Activated T-cell treated with anti-CD3 and anti-CD28 coated beads, Interleukin-2, amount 50 U/mL, for 48 hours (primary cell): ENCODE measurements at places on chromosomes 3 and 15.

GRCh38 chr3:110909839-110910238 lies 161.8 kb upstream of the NECTIN3 start:
- no peak for DNase-seq

GRCh38 chr3:150825916-150826377 lies 63.0 kb upstream of the SIAH2 start:
- DNase-seq, result no peak

DNA sequence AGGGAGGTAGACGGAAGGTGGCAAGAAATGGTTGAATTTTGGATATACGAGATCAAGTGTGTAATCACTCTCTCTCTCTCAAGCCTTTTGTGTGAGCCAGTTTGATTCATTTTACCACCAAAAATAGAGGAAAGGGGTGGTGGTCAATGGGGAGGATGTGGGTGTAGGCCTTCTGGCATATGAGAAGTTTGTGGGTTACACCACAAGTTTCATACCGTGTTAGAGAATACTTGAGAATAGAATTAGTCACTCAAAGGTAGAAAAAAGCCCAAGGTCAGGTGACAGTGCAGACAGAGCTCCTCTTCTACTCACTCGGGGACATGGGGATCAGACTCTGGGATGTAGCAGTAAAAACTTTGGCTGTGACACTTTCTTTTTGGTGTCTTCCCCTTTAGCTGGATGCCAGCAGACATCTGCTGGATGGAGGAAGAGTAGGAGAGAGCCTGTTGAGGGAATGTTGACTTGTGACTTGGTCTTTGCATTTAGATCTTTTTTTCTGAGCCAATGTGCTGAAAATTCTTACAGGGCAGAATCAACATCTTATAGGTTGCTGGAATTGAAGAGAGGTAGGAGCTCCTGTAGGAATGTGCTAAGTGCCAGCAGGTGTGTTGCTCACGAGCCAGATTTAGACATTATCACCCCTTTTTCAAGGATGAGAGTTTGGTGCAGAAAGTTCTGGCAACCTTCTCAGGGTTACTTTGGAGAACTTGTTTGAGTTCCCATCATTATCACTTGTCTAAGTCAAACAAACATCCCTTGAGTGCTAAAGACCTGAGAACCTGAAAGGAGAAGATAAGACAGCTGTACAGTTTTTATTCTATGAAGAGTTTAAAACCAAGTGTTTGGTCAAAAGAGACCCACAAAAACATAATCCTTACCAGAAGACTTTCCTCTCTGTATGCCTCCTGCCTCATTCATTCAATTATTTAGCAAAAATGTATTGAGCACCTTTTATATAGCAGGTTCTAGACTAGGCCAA lies 43.9 kb upstream of the RYK start:
- peak; percentile 69 for DNase-seq

DNA sequence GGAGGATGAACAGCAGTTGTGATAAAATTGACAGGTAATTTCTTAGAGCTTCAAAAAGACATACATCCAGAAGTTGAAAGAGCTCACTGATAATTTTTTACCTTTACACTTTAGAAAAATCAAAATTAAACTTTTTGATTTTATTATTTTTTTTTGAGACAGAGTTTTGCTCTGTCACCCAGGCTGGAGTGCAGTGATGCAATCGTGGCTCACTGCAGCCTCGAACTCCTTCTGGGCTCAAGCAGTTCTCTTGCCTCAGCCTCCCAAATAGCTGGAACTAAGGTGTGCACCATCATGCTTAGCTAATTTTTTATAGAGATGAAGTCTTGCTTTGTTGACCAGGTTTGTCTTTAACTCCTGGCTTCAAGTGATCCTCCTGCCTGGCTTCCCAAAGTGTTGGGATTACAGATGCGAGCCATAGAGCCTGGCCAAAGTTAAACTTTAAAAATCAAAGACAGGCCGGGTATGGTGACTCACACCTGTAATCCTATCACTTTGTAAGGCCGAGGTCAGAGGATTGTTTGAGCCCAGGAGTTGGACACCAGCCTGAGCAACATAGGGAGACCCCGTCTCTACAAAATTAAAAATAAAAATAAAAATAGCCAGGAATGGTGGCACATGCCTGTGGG lies 21.7 kb downstream of the PLA2G4F start:
- no peak for DNase-seq

- no peak for DNase-seq
Measured at GRCh38 chr15:27330326-27330725, 359.3 kb downstream of the GABRG3 start.

- no peak for DNase-seq
Measured at GRCh38 chr15:90790561-90790960, 73.4 kb downstream of the BLM start.

- DNase-seq, result no peak
Measured at GRCh38 chr15:58313304-58313703, 118.5 kb upstream of the LIPC start.

DNA sequence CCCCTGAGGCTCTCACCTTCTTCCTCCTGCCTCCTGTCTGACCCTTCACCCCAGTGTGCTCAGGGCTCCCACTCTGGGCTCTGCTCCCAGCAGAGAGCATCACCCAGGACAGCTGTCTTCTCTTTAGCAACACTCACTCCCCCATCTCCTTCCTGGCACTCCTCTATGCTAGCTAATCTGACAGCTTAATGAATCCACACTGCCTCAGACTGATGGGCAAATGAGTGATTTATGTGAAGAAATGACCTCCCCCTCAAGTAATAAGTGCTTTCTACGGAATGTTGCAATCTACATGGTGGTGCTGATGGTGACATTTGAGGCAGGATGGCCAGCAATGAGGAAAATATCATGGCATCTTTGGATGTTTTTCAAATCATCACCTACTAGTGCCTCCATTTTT lies 83.6 kb downstream of the LSM3 start:
- DNase-seq, result no peak

- DNase-seq, result peak; percentile 41
Measured at GRCh38 chr3:58824285-58824684, 157.7 kb upstream of the FAM3D start.

DNA sequence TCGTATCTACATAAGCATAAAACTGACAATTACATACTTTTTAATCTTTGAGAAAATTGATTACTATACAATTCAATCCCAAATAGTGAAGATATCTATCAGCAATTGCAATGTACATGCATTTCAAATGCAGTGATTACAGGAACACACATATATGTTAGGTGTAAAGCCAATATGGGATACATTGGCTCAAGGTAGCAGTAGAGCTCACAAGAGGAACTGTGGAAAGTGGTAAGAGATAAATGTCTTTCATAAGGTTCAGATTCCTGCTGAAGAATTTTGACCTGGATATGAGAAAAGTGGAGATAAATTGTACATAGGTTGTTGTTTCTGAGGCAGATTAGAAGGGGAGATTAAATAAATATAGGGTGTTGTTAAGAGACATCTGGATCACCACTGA lies 1280.5 kb downstream of the OTOL1 start:
- DNase-seq, result no peak

DNA sequence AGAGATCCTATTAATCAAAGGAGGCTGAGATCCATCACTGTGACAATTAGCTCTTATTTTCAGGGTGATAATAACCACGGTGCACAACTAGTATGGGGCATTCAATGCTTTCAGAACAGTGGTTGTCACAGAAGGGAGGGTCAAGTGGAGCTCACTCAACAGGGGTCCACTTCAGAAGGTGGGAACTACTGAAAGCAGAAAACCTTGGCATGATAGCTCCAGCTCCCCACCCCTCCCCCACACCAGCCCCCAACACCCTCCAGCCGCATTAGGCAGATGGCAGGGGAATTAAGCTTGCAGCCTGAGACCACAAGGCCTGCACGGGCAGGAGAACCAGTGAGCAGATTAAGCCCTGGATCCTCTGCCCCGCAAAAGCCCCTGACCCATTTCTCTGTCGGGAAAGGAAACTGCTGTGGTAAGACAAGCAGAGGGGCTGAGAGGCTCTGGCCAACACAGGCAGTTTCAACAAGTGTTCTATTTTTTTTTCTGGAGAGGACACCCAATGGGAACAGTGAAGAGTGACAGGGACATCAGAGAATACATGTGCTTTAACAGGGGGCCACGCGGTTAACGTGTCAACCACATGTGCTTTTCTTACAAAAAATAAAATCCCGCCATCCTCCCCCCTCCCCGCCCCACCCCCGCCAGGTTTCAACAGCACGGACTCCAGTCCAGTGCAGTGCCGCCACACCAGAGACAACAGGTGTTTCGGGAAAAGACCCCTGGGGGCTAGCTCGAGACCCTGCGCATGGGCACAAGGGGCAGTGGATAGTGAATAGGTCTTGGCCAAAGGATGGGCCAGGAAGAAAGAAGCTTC lies 997 bp downstream of the FYCO1 start:
- DNase-seq, result peak; percentile 65

DNA sequence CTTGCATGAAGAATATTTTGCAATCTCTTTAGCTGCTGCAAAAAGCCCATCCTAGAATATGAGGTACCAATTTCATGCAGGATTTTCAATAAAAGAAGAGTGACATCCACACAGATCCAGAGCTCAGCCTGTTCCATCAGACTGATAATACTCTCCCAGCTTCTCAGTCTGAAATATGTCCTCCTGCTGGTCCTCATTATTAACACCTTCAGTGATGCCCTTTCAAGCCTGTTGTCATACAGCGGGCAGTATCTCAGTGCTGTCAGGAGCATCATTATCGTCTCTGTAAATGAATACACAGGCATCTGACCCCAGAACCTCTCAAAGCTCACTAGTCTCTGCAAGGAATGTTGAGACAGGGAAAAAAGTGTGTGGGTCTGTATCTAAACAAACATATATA lies 1387.8 kb downstream of the OTOL1 start:
- no peak for DNase-seq

GRCh38 chr3:81732642-81733041 lies 28.8 kb downstream of the GBE1 start:
- no peak for DNase-seq

- DNase-seq, result no peak
Measured at GRCh38 chr3:159841766-159842165, 146.9 kb upstream of the IL12A start.

DNA sequence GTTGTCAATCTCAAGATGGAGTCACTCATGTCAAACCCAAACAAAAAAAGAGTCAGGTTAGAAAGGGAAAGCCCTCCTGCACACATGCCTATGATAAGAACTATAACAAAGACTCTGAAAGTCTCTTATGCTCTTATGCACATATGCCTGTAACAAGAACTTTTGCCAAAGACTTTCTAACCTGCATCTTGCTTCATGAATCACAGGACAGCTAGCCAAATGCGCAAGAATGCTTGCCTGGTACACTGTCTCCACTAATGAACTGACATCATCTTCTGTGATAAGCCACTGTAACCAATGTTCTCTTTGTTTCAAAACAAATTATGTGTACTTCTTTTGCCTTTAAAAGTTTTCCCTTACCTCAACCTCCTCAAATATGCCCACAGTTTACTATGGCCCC lies 18.2 kb upstream of the EHHADH start:
- no peak for DNase-seq

GRCh38 chr3:51862886-51863285 lies 1.5 kb downstream of the IQCF2 start:
- DNase-seq, result no peak

- no peak for DNase-seq
Measured at GRCh38 chr15:79608066-79608864, 176.1 kb downstream of the MINAR1 start.

- DNase-seq, result no peak
Measured at GRCh38 chr3:151276038-151276686, 2.2 kb downstream of the P2RY14 start.

GRCh38 chr3:39671116-39671515 lies 138.3 kb upstream of the MYRIP start:
- DNase-seq, result no peak

- no peak for DNase-seq
Measured at GRCh38 chr3:16140116-16140893, 34.2 kb upstream of the GALNT15 start.

DNA sequence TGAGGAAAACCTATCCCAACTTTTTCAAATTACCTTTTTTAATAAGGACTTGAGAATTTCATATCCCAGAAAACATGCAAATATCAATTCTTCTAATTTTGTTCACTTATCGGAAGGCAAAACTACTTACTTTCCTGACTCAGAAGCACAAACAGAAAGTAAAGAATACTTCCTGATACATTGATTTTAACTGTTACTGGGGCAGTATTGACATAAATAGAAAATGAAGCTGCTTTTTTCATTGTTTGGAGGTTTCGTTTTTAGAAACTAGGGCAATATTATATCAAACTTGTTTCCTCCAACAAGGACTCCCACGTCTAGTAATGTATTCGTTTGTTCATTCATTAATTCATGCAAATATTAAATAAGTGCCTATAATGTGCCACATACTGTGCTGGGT lies 19.1 kb downstream of the PAQR9 start:
- no peak for DNase-seq

DNA sequence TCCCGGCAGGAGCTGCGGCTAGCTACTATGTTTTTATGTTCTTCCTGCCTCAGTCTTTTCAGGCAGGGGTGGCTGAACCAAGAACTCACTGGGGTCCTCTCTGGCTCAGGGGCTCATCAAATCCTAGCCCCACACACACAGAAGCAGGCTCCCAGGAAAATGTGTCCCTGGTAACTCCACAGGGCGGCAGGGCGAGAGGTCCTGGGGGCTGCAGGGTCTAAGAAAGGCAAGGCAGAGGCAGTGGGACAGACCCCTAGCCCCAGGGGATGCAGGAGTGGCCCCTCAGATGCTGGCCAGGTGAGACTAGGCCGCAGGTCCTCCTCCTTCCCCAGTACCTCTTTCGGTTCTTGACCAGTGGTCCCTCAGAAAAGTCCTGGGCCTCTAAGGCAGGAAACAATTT lies 48.9 kb downstream of the PTH1R start:
- DNase-seq, result no peak

DNA sequence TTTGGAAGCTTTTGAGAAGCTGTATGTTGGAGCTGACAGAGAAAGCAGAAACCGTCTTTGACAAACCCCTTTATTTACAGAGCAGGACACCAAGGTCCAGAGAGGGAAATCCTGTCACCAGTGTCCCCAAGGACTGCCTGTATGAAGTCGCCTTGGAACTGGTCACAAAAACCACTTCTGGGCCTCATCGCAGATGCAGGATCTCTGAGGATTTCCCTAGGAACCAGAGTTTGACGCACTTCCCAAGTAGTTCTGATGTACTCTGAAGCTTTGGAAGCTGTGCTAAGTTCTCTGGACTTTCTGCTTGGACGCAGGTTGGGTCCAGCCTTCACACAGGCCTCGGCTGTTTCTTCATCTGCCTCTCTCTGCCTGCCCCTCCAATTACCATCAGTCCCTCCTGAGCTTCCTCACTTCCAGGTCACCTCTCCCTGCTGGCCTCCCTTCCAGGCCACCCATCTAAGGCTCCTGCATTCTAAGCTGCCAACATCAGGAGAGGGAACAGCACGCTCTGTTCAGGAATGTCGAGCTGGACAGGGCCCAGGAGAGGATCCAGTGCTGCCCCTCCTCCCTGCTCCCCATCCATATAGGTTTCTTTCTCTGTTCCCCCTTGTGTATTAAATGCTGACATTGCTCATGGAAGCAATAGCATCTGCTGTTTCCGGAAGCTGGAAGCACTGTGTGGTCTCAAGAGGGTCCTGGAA lies 270.8 kb downstream of the OPA1 start:
- no peak for DNase-seq

GRCh38 chr3:170765419-170766078 lies 104.4 kb downstream of the RPL22L1 start:
- DNase-seq, result no peak
